ENCODE measurements at places on chromosomes 5 and 9.

GRCh38 chr5:50440651-50441492, at the start of gene EMB:
Gene EMB, minus strand, starts transcription at chr5:50441288. Its CDS starts 137 bp downstream, at chr5:50441151.
- peak; percentile 23 for DNase-seq

GRCh38 chr9:74642376-74642775, 145.2 kb downstream of the RORB start:
- no peak for DNase-seq

GRCh38 chr9:131543141-131543540, 2.2 kb upstream of the PRRT1B start:
- DNase-seq, result no peak

- peak; percentile 76 for DNase-seq
Measured at GRCh38 chr9:93133681-93134014, 403 bp downstream of the NINJ1 start.

- no peak for DNase-seq
Measured at GRCh38 chr5:142878638-142879037, 108.5 kb downstream of the ARHGAP26 start.

DNA sequence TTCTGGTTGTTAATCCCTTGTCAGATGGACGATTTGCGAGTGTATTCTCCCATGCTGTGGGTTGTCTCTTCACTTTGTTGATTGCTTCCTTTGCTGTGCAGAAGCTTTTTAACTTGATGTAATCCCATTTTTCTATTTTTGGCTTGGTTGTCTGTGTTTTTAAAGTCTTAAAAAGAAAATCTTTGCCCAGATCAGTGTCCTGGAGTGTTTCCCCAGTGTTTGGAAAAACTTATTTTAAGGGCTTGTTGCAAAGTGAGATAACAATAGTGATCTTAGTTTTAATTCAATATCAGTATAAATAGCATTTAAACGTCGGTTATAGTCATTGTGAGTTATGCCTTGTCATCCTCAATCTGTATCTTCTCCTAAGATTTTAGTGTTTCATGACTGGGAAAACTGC, 329.5 kb downstream of the CCDC171 start:
- DNase-seq, result no peak
